ENCODE measurements at places on chromosomes 7 and 10. TPM values are rescaled to one million over a fixed set of nuclear protein-coding genes. Genes with fewer than 3 reads are reported as not detected.
A peak's percentile ranks its signal among the peaks of the same experiment; 100 is the strongest.

- peak; percentile 84 for DNase-seq
Observed at GRCh38 chr7:116258734-116259133, 48.4 kb downstream of the TES start.

- no peak for DNase-seq
Observed at GRCh38 chr10:45373003-45373575, 927 bp upstream of the ALOX5 start.

- DNase-seq: no peak
Observed at GRCh38 chr10:68235581-68235980, 3.7 kb upstream of the ATOH7 start.

GRCh38 chr7:69534461-69535041 is 63.7 kb upstream of the AUTS2 start:
- DNase-seq: no peak

GRCh38 chr10:607545-608185 is 81.8 kb downstream of the DIP2C start:
- no peak for DNase-seq

- DNase-seq: no peak
Observed at GRCh38 chr10:24883176-24883575, 69.2 kb downstream of the PRTFDC1 start.

GRCh38 chr7:6375348-6376101 is 72.2 kb downstream of the DAGLB start:
- peak; percentile 57 for DNase-seq

GRCh38 chr7:6107924-6108323 is 76.7 kb downstream of the ANKRD61 start:
- no peak for DNase-seq

GRCh38 chr7:134879815-134880475 is 100.5 kb downstream of the CALD1 start:
- DNase-seq: no peak

DNA sequence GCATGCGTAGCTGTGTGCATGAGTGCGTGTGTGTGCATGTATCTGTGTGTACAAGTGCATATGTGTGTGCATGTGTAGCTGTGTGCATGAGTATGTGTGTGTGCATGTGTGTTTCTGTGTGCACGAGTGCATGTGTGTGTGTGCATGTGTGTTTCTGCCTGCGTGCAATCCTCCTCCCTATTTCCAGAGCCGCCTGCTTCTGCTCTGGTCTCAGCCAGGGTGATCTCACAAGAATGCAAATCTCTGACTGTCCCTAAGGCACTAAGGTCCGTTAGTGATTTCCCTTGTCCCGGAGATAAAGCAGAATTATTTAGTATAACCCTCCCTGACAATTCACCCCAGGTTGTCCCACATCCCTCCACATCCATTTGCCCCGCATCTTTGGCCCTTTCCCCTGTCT is 530.3 kb downstream of the TCERG1L start:
- DNase-seq: no peak

- no peak for DNase-seq
Observed at GRCh38 chr10:70551466-70551865, 51.1 kb downstream of the PRF1 start.

DNA sequence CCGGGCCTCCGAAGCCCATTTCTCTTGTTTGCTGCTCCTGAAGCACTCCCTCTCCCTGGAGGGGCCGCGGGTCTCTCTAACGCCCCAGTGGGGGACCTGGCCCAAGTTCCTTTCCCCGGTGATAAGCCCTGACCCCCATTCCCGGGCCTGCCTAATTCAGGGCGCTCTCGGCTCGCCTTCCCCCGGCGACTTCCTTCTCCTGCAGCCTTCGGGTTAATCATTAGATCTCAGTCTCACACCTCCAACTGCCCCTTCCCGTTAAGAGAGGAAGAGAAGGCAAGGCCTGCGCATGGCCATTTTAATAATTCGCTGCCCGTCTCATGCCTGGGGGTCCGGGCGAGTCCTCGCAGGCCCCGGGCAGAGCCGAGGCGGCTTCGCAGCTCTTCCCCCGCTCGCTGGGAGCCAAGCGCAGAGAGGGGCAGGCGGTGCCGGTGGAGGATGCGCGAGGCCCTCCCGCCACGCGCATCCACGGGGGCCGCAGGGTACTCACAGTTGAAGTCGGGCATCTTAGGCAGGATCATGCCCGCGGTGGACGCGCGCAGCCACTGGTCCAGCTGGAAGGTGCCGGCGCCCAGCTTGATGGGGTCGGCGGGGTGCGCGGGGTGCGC is 1.2 kb downstream of the MNX1 start:
- no peak for DNase-seq

DNA sequence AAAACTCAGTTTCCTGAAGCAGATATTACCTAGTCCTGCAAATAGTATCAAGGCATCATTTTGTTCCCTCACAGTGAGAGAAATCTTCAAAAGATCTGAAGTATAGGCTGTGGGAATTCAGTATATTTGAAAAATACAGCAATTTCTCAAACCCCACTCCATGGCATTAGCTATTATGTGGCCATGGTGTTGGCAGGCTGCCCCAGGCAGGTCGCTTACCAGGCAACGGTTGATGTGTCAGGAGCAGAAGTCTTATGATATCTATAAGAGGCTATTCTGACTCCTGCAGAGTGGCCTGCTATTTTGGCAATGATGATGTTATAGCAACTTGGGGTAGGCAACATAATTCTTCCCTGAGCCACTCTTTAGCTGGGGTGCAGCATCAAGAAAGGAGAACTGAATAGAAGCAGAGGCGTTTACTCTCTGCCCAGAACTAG is 187.9 kb downstream of the PLXDC2 start:
- DNase-seq: peak; percentile 39

DNA sequence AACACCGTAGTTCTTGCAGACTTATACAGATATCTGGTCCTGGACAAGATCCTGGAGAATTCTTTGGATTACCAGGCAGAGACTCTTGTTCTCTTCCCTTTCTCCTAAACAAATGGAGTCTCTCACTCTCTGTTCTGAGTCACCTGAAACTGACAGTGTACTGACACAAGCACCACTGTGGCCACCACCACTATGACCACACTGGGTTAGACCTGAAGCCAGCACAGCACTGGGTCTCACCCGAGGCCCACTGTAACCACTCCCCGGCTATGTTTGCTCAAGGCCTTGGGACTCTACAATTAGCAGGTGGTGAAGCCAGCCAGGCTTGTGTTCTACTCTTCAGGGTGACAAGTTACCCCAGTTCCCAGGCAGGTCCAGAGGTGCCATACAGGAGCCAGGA is 22.8 kb downstream of the SLC39A12 start:
- no peak for DNase-seq

DNA sequence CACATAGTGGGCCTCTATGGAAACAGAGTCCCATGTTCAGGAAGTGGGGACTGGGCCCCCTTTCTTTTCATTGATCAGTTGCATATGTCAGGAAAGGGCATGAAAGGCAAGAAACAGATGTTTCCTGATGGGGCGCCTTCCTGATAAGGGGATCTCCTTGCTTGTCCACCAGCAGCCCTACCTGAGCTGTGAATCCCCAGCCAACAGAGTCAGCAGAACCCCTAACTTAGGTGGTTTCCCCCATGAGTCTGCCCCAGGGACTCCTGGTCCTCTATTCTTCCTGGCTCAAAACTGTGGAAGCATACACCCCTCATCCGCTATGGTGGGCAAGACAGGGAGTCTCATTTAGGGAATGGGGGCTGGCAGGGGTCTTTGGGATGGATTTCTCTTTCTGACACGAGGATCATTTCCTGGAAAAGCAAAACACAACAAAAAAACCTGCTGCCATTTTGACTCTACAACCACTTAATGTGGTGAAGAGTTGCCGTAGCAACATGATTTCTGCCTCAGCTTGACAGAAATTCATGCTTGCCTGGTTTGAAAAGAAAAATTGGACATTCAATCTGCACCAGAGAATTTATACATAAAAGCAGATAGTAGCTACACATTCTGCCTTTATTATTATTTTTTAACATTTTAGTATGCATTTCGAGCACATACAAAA is 119.8 kb downstream of the SPAG6 start:
- DNase-seq: no peak

DNA sequence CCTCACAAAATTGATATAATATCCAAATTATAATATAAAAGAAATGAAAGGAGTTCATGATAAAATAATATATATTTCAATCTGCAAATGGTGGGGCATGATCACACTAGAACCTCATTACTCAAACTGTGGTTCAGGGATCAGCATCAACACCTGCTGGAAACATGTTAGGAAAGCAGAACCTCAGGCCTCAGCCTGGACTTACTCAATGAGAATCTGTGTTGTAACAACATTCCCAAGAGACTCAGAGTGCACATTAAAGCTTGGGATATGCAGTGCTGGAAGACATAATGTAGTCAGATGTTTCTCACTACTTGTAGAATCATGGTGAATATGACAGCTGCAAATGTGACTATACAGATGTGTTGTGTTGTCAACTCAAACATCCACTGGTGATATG is 81.7 kb upstream of the ITPRID1 start:
- peak; percentile 41 for DNase-seq

DNA sequence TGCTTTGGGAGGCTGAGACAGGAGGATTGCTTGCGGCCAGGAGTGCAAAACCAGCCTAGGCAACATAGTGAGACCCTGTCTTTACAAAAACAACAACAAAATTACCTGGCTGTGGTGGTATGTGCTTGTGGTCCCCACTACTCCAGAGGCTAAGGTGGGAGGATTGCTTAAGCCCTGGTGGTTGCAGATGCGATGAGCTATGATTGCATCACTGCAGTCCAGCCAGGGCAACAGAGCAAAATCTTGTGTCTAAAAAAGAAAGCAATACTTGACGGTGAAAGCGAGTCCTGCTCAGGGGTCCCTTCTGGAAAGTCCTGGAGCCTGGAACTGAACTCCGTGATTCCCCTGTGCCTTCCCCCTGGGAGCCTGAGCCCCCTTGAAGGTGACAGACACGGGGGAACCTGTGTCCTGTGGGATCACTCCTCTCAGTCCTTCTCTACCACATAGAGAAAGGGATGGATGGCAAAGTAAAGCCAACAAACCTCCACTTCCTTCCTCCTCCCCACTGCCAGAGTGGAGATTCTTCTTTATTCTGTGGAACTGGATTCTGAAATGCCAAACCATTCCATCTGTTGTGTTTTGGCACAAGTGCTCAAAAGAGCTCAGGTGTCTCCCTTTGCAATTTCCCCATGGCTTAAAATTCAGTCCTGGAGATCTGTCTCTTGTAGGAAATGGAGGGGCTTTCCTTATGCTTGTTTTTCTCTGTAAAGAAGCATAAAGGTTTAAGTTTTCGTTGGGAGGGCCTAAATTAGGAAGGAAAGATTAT is 50.6 kb downstream of the KIAA1217 start:
- no peak for DNase-seq

DNA sequence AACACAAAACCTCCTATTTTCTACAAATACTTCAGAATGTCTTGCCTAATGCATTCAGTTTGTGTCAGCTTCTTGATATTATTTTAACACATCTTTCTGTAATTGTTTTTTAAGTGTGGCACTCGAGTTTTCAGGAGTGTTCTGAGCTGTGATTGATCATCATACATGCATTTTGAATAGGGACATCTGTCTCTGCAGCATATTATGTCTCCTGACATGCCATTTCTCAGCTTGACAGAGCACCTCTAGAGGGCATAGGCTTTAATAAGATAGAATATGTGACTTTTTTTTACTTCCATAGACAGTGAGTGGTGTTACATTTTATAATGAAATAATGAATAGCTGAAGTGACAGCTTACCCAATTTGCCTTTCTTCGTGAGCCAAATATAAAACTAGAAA is 219.2 kb upstream of the HDAC9 start:
- DNase-seq: no peak

DNA sequence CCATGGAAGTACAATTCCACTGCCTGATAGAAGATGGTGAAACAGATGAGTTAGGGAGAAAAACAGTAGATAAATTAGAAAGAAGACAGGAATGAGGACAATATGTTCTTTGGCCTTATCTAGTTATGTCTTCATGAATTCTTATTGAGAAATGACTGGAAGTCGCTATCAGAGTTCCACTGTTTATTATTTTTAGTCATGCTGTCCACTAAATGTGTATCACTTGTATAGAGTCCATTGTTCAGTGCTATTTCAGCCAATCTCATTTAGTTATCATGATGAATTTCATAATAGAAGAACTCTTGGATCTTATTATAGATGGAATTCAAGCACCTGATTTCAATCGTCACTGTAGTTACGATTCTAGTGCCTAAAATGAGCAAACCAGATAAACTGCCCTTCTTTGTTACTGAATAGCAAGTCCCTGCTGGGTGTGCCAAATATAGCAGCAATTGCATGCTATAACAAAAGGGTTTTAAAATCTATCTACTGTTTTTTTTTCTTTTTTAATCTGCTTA is 177.7 kb upstream of the COL1A2 start:
- DNase-seq: peak; percentile 98

DNA sequence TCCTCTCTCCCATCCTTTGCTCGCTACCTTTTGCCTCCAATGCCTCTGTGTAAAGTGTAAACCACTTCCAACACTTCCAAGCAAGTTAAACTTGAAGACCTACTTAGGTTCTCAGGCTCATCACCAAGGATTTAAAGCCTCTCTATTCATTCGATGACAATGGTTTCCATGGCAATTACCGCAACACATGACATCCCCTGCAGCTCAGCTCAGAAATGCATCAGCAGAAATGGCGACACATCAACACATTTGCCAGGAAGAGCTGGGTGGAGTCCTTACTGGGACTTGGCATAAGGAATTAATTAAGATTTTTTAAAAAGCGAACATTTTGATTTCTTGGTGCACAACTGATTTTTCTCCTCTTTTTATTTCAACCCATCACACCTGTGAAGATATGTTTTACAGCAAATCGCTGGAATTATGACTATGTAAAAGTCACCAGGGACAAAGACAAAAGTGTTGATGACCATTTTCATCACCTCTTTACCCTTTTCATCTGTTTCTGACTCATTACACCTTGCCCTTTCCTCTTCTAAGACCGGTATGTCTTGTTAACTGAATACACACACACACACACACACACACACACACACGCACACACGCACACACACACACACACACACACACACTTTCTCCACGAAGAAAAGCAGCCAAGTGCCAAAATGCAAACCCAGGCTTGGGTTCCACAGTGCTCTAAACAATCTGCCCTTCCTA is 453.4 kb upstream of the CELF2 start:
- peak; percentile 35 for DNase-seq

DNA sequence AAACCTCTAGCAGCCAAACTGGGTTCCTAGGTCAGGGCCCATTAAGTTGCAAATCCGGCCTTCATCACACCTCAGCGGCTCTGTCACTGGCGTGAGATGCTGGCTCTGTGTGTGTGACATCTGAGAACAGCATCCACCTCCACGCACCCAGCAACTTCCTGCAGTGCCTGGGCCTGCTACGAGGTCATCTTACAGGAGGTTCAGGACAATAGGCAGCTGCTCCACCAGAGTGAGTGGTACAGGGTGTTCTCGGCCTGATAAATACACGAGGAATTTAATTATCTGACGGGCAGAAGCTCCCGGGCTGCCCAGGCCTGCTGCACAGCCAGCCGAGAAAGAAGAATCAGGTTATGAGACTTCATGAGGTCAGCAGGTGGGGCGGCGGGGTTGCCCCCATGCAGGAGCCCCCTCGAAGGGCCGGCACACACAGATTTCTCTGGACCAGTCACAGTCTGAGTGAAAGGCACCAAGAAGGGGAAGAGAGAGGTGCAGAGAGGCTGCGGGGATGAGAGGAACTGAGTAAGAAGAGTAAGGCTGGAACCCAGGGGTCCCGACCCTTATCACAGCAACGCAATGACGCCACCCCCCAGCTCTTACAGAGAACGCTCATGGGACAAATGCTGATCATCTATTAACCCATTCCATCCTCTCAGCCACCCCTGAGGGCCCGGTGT is 49.3 kb downstream of the CALML3 start:
- no peak for DNase-seq

The PRSS37 gene
- not detected for total RNA-seq

The TEX36 gene
- total RNA-seq: 2.1 TPM

The ZNF777 gene
- 7.0 TPM for total RNA-seq

The HYAL4 gene
- not detected for total RNA-seq

The HOXA7 gene
- total RNA-seq: not detected
